ENCODE measurements at places on chromosomes 3 and 15.

- DNase-seq = no peak
Observed at GRCh38 chr15:39684233-39684632, 98.4 kb downstream of the FSIP1 start.

- DNase-seq = no peak
Observed at GRCh38 chr3:163538387-163538786, 1539.9 kb downstream of the SI start.

- no peak for DNase-seq
Observed at GRCh38 chr3:15097891-15098290, 1.1 kb downstream of the RBSN start.

GRCh38 chr3:9069971-9070370 is 106.7 kb upstream of the RAD18 start:
- DNase-seq = no peak

DNA sequence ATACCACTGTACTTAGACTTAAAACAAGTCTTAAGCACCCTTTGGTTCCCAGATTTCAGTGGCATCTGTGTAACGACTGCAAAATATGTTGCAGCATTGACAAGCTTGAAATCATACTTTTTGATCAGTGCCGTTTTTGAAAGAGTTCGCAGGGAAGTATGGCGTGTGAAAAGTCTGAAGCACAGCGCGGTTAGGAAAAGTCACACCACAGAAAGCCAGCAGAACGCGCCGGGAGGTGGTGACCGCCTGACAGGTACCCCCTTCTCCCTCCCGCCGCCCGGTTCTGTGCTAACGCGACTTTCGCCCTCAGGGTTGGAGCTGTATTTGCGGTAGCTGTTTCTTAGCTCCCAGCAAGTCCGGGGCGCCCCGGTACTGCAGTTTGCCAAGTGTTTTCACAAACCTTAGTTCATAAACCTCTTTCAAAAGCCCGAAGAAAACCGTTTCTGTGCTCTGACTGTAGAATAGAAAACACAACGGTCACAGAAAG is 481 bp upstream of the CRYBG3 start:
- DNase-seq = peak; percentile 46

GRCh38 chr15:101637516-101637915 is 14.7 kb downstream of the TM2D3 start:
- no peak for DNase-seq

- no peak for DNase-seq
Observed at GRCh38 chr15:93459396-93459795, 370.4 kb upstream of the RGMA start.

DNA sequence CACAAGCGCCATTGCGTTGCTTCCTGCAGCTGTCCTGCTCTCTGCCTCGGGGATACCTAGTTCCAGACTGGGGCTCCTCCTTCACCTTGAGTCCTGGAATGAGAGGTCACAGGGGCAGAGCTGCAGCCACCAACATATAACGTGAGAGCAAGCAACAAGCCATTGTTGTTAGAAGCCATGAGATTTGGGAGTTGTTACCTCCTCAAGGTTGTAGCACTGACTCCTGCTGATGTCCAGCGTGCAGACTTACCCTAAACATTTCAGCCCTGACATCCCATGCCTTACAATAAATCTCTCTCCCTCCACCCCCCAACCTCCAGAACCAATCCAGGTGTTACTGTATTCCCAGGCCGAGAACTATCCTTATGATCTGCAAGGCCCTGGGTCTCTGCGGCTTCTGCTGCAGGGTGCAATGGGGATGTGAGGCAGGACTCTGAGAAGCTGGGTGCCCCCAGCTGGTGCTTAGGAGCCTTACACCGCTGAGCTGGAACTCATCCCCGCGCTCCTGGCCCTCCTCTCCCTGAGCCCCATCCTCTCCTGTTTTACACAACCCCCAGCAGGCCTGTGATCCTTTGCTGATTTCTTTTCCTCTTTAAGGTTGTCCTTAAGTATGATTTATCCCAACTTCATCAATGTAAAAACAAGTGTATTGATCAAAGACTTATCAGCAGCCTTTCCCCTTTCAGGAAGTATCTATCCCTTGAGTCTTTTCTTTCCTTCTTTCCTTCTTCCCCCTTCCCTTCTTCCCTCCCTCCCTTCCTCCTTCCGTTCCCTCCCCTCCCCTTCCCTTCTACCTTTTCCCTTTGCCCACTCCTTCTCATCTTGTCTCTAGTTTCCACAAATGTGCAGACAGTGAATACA is 84.2 kb upstream of the ABHD2 start:
- no peak for DNase-seq

DNA sequence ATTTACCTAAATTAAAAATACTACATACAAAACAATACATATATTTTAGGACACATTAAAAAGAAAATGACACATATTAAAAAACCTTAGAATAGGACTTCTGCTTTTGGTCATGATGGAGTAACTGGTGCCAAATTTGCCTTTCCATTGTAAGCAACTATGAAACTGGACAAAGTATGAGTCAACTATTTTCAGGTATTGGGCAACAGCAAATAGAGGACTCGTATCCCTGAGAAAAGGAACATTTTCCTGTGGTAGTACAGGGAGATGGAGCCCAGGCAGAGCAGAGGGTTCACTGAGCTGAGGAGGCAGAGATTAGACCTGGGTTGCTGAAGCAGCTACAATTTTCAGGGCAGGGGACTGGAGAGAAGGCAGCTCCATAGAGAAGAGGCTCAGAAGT is 14.7 kb downstream of the CCR1 start:
- DNase-seq = no peak

DNA sequence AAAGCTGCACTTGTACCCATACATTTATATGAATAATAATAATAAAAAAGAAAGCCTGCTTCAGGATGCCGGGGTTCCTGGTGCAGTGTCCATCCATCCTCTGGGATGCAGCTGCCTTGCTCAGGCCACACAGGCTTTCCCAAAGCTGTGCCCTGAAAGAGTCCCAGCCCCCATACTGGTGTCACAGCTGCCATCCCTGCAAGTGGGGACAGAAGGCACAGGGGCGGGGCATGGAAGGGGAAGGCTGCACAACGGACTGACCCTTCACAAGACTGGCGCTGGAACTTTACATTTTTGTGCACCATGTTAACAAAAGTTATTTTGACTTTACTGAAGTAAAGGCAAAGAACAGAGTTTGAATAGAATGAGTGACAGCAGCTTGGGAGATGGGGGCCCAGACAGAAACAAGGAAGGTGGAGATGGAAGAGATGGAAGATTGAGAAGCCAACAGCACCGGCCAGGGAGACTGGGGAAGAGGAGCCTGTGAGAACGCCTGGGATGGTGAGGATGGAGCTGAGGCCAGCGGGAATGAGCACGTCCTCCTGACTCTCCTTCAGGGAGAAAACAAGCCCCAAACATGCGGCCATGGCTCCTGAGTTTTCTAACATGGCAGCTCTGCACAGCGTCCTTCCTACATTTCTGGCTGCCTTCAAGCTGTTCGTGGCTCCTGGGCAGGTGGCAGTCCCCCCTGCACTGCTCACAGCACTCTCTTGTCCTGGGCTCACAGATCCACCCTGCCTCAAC is 73.1 kb downstream of the ABTB1 start:
- no peak for DNase-seq

DNA sequence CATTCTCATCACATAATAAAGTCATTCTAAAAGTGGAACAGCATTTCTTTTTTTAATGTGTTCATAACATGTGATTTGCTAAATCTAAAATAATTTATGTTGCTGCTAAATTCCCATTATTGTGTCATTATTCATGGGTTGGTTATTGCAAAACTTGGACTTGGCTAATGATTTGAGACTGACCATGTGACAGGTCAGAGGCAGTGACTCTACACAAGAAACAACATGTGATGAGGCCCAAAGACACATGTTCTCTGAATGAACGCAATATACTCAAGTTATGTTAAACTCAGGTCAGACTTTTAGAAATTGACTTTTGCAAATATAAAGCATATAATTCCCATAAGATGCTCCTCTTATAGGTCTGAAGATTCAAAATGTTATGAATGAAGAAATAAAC is 566.1 kb downstream of the TBL1XR1 start:
- DNase-seq = no peak
